ENCODE measurements at places on chromosomes 12 and 14. TPM values are rescaled to one million over a fixed set of nuclear protein-coding genes. Genes with fewer than 3 reads are reported as not detected.

DNA sequence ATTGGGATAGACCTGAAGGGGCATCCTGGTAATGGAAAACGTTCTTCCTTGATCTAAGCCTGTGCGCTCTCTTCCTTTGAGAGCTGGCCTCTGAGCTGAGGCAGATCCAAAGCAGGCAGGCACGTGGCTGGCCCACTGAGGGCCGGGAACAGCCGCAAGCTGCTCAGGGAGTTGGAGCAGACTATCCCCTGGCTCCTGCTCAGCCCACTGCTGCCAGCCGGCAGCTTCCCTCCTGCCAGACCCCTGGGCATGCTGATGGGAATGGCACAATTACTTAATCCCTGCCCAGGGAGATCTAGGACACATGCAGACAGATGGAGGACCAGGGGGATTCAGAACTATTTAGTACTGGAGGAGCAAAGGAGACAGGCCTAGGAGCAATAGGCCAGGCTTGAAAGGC is 14.4 kb downstream of the NEUROD4 start:
- no peak for DNase-seq

RILPL2 gene
- total RNA-seq: 2.5 TPM

DNA sequence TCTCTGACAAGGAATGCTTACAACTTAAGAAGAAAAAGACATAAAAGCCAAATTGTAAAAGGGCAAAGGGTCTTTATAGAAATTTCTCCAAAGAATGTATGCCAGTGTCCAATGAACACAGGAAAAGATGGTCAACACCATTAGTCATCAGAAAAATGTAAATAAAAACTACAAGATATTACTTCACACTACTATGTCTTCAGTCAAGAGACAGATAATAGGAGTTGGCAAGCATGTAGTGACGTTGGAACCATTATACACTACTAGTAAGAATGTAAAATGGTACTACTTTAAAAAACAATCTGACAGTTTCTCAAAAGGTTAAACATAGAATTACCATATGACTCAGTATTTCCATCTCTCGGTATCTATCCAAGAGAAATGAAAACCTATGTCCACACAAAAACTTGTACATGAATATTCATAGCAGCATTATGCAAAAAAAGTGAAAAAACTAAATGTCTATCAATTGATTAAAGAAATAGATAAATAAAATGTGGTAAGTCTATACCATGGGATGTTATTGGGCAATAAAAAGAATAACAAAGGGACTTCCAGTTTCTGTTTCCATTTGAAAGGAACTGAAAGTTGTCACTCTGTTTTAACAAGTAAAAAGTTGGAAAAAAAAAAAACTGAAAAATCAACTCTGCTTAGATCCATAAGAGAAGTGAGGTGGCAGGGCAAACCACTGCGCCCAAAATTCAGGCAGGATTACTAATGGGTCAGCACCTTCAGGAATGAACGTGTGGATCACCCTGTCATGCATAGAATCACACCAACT is 69.8 kb downstream of the ALG10B start:
- DNase-seq: no peak

DNA sequence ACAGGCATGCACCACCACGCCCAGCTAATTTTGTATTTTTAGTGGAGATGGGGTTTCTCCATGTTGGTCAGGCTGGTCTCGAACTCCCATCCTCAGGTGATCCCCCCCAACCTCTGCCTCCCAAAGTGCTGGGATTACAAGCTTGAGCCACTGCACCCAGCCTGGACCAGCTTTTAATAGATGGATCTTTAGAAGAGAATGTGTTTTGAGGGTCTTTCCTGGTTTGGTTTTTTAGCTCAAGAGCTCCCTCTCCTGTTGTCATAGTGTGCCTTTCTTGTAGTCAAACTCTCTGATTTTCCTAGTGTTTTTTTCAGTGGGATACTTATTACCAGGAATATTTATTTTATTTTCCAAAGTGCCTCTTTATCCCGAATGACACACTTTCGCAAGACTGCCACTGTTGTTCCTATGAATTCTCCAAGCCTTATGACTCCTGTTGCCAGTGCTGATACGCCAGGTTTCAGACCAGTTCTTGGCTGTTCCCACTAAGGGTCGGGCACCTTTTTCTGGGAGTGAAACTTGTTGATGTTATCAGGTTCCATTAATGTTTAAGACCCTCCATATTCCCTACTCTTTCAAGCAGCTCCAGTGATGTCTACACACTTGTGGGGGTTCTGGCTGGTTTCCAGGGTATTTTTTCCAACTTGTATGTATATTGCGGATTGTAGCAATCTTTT is 31.5 kb upstream of the LIMA1 start:
- DNase-seq: no peak

GRCh38 chr14:92603309-92604242 is 90.0 kb downstream of the RIN3 start:
- no peak for DNase-seq

GRCh38 chr14:69044965-69045555 is 66.0 kb upstream of the ACTN1 start:
- DNase-seq: no peak

RFLNA gene
- 0.23 TPM for total RNA-seq

MANSC4 gene
- not detected for total RNA-seq

DNA sequence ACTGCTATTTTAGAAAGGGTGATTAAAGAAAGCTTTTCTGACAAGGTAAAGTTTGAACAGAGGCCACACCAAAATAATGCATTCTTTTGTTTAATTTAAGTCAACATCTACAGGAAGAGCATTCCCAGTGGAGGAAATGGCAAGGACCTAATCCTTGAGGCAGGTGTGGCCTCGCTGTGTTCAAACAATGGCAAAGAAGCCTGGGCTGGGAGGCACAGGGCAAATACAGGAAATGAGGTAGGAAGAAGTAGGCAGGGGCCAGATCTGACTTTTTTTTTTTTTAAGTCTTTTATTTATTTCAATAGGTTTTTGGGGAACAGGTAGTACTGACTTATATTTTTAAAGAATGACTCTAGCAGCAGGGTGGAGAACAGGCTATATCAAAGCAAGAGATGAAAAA is 53.5 kb downstream of the ARMH4 start:
- no peak for DNase-seq

DNA sequence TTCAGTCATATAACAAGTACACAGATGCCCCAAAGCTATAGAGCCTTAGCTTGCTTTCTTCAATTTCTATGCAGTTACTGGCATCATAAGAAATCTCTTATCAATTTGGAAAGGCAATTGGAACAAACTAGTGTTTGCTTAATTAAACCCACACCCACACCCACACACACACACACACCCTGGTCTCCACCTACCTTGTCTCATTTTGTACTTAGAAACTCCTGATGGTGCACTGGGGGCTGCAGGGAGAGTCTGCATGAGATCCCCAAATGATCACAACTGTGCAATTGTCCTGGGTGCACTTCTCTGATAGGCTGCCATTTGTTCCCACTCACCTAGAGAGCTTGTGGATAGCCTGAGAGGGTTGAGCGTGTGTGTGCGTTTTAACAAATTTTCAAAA is 40.5 kb upstream of the PTCSC3 start:
- DNase-seq: no peak

DNA sequence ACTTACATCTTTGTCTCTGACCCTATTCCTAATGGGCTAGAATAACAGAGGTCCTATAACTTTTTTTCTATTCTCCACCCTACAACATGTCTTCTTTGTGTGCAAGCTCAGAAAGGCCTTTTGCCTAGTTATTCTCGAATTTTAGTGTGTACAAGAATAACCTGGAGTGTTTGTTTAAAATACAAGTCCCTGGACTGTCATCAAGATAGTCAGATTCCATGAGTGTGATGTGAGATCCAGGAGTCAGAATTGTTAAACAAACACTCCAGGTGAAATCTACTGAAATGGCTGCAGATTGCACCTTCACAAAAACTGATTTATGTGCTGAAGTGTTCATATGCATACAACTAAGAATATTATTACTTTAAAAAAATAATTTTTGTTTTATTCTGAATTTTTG is 114.4 kb upstream of the DIO2 start:
- DNase-seq: no peak

DNA sequence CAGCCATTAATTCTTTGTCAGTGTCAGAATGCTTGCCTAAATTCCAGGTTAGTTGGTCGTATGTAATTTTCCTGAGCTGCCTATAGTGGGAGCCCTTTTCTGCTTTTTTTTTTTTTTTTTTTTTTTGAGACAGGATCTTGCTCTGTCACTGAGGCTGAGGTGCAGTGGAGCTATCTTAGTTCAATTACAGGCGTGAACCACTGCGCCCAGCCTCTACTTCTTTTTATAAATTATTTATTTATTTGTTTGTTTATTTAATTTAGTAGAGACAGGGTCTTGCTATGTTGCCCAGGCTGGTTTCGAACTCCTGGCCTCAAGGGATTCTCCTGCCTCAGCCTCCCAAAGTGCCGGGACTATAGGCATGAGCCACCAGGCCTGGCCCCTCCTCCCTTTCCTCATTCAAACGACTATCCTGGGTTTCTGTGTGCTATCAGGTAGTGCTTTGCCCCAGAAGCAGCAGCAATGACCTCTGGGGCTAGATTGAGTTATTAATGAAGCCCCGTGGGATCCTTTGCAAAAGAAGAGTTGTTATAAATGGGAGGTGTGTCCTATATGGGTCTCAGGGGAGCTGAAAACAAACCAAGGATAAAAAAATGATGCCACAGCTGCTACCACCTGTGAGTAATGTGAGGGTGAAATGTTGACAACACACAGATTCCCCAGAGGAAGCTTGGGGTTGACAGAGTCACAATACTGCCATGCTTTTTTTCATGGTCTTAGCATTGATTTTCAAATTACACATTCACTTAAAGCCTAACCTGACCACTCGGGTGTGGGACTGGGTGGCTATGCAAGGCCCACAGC is 34.6 kb upstream of the NFKBIA start:
- DNase-seq: no peak

USP15 gene
- total RNA-seq: 26.4 TPM

ENO2 gene
- total RNA-seq: 5.1 TPM

DNA sequence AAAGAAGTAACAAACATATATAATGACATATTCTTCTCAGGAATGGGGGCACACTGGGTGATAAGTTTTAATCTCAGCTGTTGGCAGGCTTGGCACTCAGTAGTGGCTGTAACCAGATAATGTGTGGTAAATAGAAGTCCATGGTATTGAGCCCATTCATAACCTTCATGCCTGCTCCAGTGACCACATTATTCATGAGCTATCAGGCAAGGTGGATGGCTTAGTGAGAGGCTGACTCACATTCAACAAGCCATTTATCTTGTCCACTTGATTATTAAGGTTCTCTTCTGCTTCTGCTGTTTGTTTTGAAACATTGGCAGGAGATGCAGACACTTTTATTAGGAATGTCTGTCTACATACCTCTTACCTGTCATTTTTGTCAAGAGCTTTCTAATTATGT is 950.4 kb upstream of the LRFN5 start:
- no peak for DNase-seq

GRCh38 chr14:91392623-91393303 is 24.9 kb downstream of the CCDC88C start:
- DNase-seq: no peak

GRCh38 chr12:133081159-133081780 is 547 bp downstream of the ZNF140 start:
- no peak for DNase-seq

DNA sequence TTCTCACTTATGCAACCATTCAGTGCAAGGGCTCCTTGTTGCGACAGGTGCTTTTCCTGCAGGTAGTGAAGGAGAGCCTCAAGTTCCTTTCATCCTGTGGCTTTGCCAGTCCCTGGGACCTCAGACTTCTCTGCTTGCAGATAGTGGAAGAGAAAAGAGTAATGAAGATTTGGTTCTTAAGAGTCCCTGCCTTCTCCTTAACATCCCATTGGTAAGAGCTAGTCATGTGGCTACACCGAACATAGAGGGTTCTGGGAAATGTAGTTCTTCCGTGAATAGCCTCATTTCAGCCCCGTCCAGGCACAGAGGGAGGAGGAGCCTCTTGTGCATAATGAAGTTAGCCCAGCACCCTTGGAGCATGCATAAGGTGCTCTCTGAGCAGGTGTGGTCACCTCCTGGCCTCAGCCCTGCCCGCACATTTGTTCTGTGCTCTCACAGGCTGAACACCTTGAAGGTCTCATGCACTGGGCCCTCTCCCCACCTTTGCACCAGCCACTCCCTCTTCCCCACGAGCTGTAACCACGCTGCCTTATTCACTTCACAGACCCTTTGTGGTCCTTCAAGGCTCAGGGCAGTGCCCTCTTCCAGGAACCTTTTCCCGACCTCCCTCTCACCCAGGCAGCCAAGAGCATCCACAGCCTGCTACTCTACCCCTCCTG is 134.0 kb downstream of the BCL11B start:
- DNase-seq: no peak

PTPRR gene
- not detected for total RNA-seq

GRCh38 chr14:49970474-49971147 is 77.7 kb downstream of the ARF6 start:
- no peak for DNase-seq

OTOGL gene
- 0.23 TPM for total RNA-seq

- no peak for DNase-seq
Measured at GRCh38 chr12:115481141-115481540, 796.4 kb downstream of the MED13L start.

DNA sequence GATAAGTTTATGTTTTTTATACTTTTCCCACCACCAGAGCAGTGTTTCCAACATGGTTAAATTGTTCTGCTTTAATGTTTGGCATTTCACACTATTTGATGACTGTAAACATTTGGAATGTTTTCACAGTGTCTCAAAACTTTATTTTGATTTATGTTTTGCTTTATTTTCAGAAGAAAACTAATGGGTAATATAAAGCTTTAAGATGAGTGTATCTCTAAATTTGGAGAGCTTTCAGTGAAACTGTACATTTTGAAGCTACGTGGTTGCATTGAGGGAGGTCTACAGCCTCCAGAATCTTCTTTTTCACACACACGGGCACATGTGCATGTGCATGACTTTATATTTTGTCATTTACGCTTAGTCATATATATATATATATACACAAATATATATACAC is 10.7 kb downstream of the BICD1 start:
- no peak for DNase-seq

DNA sequence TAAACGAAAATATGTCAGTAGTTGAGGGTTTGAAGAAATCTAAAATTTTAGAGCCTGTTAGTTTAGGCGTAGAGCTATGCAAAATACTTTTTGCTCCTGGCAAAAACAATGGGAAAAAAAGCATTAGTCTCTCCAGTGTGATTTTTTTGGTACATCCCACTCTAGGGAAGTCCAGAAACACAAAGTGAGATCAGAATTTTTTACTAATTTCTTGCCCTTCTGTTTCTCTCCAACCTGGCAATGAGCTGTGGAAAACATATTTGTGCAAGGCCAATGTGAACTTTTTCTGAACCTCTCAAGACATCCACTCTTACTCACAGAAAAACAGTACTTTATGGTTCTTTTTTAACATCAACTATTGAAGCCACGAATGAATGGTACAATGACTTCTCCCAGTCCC is 56.9 kb upstream of the DCN start:
- DNase-seq: no peak

OR4K15 gene
- total RNA-seq: not detected

DNA sequence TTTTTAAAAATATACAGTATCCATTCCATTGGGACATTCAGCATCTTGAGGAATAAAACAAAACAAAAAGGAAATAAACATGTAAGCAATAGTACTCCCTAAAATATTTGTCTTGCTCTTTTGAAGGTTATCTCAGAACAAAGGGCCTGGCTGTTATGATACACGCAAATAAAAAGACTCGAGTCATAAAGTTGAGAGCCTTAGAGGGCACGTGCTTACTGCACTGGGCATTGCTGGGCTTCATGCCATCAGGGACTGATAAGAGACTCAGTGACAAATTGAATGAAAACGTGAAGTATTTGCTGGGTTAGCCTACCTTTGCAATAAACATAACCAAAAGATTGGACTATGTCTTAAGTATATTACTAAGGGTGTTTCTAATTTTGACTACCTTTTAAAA is 118.9 kb downstream of the SLC35F4 start:
- no peak for DNase-seq

- no peak for DNase-seq
Measured at GRCh38 chr14:70827347-70827746, 18.0 kb upstream of the MAP3K9 start.
